Activated CD4-positive, alpha-beta T cell treated with anti-CD3 and anti-CD28 coated beads, Interleukin-2, amount 10 ng/mL, durations not matched to agents 7 days and 5 days (primary cell): ENCODE measurements at places on chromosomes 5 and 9.

DNA sequence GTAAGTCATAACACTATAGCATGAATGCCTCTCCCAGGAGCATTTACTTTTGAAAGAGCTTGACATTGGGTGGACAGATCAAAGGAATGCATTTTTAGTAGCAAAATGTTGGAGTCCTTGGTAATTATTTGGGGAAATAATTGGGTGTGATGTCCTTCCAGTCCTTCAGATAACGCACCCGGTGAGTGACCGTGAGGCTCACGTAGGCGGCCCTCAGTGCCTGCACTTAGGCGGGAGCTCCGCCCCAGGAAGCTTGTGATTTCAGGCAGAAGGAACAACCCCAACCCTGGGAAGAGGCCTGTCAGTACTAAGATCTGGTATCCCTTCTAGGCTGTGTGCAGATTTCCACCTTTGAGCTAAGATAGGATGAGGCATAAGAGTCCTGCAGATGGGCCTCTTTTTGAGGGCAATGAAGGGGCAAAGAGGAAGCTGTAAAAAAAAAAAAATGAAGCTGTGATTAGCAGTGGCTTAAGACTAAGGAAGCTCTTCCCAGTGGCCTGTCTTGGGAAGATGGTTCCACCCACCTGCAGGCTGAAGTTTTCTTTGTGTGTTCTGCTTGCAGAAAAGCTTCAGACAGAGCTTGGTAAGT lies 14.9 kb downstream of the BTNL9 start:
- no peak for DNase-seq

GRCh38 chr5:147208134-147208533 lies 26.7 kb upstream of the STK32A start:
- DNase-seq: no peak

DNA sequence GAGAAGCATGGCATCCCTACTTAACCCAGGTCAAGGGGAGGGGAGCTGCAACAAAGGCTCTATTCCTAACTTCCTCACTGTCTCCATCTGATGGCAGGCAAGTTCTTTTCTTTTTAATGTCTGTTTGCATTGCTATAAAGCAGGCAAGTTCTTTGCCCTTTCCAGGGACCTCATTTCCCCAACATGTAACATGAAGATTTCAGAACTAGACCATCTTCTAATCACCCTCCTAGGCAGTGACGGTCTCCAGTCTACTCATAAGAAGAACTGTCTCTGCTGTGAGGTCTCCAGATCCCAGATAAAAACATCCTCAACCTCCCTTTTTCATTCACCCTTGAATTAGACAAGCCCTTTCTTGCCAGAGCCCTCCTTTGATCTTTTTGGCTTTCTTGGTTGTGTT lies 42.1 kb downstream of the PPP1R2B start:
- no peak for DNase-seq

DNA sequence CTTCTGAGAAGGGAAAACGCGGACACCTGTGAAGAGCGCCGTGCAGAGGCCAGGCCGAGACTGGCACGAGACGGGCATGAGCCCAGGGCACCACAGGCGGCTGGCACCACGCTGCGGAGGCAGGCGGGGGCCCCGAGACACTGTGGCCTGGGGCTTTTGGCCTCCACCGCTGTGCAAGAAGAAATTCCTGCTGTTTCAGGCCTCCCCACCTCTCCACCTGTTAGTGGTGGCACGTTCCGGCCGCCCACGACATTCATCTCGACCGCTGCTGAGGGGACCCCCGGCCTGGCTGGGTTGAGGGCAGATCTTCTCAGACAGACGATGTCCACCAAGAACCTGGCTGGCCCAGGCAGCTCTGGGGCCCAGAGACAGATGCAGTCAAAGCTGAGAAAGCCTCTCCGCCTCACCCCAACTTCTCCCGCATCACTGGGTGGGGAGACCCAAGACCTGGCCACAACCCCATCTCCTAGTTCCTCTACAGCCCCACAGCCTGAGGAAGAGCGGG lies 11.5 kb downstream of the NACC2 start:
- no peak for DNase-seq

DNA sequence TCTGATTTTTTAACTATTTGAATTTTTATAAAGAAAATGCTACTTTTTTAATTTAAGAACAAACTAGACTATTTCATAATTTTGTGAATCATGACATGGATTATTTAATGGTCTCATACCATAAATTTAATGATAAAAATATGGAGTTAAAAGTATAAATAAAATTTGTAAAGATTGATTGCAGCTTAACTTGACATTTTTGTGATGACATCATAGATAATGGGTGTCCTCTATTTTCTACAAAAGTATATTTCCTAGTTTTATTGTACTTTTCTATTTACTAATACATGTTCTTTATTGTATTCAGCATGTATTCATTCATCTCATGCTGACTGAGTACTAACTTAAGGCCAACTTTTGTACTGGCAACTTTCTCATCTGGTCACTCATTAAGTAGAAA lies 1096.5 kb downstream of the NR2F1-AS1 start:
- no peak for DNase-seq

- no peak for DNase-seq
Measured at GRCh38 chr9:133496861-133497842, 18.3 kb upstream of the SLC2A6 start.

DNA sequence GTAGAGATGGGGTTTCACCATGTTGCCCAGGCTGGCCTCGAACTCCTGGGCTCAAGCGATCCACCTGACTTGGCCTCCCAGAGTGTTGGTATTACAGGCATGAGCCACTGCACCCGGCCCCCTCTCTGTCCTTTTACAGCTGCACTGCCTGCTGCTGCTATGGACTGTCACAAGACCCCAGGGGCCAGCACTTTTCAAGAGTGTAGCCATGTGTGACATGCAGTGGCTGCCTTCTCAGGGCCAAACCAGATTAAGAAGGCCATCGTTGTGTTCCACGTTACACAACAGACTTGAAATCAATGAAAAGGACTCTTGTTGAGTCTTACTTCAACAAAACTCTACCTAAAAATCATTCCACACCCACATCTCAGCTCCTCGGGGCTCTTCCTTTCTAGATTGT lies 78.9 kb upstream of the ICE1 start:
- DNase-seq: no peak

DNA sequence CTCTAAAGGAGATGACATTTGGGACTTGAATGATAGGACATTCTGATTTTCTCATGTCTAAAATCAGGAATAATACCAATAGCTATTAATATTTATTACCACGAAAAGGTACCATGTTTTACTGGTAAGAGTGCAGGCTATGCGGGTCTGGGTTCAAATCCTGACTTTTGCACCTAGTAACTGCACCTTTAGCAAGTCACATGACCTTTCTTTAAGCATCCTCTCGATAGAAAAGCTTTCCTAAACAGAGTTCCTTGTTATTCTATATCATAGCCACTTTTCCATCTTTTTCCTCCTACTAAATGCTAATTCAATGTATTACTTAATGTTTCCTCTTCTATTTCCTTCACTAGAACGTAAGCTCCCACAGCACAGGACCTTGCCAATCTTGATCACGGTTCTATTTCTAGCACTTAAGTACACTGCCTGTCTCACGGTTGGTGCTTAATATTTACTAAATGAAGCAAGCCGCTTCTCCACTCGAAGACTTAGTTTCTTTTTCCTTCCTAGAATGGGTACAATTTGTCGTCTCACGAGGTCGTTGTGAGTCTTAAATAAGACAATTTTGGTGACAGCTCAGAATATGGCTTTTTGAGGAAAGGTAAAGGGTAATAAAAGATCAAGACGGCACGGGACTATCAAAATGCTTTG lies 816 bp downstream of the RBM18 start:
- DNase-seq: peak; percentile 22

GRCh38 chr5:38642189-38642911 lies 85.9 kb upstream of the LIFR start:
- no peak for DNase-seq

GRCh38 chr5:28249771-28250415 lies 1211.5 kb upstream of the CDH9 start:
- no peak for DNase-seq

DNA sequence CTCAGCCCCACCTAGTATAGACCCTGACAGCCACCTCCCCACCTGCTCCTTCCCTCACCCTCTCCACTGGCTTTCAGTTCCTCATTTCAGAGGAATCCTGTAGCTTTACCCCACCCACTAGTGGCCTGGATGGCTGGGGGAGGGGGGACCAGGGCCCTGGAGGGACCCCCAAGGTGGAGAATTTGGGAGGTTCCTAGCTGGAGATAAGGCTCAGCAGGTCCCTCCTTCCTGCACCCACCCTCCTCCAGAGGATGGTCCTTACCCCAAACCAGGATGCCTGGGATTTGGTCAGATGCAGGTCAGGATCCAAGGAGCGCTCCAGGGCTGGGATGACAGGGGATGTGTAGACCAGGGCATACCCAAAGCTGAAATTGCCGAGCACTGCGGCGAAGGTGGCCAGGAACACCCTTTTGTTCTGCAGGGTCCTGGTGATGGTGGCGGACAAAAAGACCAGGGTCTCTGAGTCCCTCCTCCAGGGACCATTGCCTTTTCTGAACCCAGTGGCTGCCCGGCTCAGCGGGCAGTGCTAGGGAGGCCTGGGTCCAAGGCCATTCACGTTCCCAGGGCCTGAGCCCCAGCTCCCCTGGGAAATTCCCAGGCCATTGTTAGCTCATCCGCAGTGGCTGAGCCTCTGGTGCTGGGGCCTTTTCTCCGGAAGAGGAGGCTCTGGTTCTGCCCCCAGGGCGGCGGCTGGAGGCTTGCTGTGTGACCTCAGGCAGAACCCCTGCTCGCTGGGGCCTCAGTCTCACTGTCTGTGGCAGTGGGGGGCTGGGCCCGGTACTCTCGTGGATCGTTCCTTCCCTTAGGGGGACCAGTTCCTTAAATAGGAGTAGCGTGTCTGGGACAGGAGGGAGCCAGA lies 678 bp downstream of the SLC2A6 start:
- DNase-seq: no peak

GRCh38 chr5:99104538-99105132 lies 175.8 kb upstream of the CHD1 start:
- no peak for DNase-seq

- DNase-seq: no peak
Measured at GRCh38 chr5:159095866-159096242, 3.9 kb downstream of the EBF1 start.

- no peak for DNase-seq
Measured at GRCh38 chr5:41831155-41831554, 39.1 kb downstream of the OXCT1 start.

DNA sequence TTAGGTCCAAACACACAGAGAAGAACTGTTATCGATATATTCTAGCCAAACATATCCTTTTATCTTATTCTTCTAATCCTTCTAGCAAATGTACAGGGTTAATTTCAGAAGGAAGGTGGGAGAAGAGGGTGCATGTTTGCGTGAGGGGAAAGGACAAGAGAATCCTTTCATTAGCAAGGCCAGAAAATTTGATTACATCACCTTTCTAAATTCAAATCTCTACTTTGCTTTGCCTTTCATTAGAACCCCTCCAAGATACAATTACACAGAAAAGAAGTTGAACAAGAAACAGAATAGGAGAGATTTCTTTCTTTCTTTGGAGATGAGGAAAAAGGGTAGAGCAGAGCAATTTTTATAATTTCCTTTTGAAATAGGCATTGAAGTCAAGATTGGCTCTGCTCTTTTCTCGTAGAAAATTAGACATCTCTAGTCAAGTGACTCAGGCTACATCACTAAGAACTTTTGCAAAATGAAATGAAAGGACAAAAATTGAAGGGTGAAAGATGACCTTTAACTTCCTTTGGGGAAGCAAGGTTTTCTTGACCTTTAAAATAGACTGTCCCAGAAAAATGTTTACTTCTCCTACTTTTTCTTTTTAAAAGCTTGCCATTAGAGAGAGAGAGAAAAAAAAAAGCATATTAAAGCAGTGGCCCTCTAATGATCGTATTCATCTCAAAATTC lies 81.2 kb downstream of the TTLL11 start:
- DNase-seq: no peak

GRCh38 chr5:96322865-96323264 lies 110.2 kb downstream of the PCSK1 start:
- no peak for DNase-seq

- DNase-seq: no peak
Measured at GRCh38 chr5:94196953-94197352, 421.5 kb downstream of the KIAA0825 start.

GRCh38 chr5:133685402-133686018 lies 73.2 kb upstream of the FSTL4 start:
- no peak for DNase-seq

DNA sequence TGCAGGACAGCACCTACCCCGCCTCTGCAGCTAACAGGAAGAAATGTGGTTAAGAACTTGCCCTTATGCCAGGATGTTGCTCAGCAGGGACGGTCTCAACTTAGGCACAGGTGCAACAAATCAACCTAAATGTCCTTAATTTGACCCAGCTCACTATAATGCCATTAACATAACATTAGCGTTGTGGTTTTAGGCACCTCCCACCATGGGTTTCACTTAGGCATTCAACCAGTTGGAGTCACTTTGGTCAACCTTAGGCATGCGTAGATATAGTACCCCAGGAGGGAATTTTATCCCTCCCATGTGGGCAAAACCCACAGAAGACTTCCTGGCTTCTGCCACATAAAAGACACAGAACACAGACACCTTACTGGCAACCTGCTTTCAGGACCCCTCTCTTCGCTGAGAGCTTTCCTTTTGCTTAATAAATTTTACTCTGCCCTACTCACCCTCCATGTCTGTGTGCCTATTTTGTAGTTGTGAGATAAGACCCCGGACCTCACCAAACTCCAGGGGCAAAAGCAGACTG lies 8.7 kb upstream of the ERAP1 start:
- peak; percentile 69 for DNase-seq

GRCh38 chr9:130368631-130369103 lies 76.1 kb upstream of the ASS1 start:
- DNase-seq: no peak

GRCh38 chr5:141821430-141821925 lies 56.7 kb downstream of the PCDH1 start:
- DNase-seq: no peak

- no peak for DNase-seq
Measured at GRCh38 chr5:73947906-73948640, 322.1 kb downstream of the ARHGEF28 start.

GRCh38 chr5:108686676-108687075 lies 61.0 kb upstream of the FER start:
- no peak for DNase-seq

GRCh38 chr5:56037531-56038010 lies 42.8 kb upstream of the IL6ST start:
- DNase-seq: no peak

- DNase-seq: no peak
Measured at GRCh38 chr9:135279385-135279784, 191.9 kb downstream of the OLFM1 start.
